Karpas-422 (cell line): ENCODE measurements at places on chromosomes 6 and 20.
A peak's percentile ranks its signal among the peaks of the same experiment; 100 is the strongest.

DNA sequence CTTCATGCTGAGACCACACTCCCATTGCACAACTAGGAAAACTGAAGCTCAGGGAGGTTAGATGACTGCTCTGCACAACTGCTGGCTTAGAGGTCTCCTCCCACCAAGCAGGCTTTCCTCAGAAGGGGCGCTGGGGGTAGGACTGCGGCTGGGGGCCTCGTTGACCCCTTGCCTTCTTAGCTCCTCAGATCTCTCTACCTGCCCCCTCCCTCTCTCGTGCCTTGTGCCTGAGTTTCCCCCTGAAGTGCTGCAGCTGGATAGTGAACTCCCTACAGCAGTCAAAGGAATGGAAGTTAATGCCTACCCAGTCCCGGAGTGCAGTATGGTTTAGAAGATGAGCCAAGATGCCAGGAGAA, 149.8 kb downstream of the GRM4 start:
- no peak for DNase-seq

- peak; percentile 52 for DNase-seq
These were observed 22.9 kb downstream of the SAYSD1 start for GRCh38 chr6:39092124-39092523.

DNA sequence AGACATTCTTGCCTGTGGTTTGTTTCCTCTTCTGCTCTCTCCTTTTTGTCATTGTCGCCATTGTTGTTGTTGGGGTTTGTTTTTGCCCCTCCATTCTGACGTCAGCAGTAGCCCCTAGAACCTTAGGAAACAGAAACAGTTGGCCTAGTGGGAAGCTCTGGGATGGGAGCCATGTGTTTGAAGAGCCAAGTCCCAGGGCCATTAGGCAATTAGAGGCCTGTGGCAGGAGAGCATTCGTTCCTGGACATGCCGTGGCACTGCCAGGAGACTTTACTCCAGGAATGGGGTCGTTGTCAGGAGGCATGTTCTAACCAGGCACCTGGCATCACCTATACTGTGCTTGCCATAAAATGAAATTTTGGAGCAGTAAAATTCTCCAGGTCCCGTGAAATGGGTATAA, 39.7 kb downstream of the PPARD start:
- no peak for DNase-seq

GRCh38 chr20:49282584-49283171, 4.8 kb upstream of the ZNFX1 start:
- DNase-seq, result no peak

DNA sequence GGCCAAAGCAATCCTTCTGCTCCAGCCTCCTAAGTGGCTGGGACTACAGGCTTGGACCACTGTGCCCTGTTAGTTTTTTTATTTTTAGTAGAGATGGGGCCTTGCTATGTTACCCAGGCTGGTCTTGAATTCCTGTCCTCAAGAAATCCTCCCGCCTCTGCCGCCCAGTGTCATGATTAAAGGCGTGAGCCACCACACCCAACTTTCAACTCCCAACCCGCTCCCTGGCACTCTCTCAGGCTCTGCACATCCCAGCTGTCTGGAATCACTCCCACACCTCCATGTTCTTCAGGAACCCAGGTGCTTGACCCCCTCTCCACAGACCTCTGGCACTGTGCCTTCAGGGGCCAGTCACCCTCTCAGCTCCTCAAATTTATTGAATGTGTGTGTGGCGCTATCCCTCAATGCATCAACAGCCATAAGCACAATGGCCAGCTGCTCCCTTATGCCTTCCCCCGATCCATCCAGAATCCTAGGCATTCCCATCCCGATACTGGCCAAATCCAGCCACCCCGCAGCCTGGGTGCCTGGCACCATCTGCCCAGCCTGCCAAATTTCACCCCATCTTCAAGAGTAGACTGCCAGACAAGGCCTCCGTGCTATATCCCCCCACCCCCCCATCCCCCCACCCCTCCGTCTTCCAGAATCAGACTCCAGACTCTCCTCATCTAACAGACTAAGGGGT, 647 bp upstream of the POU5F1 start:
- no peak for DNase-seq

GRCh38 chr6:162690158-162690557, 37.4 kb downstream of the PRKN start:
- no peak for DNase-seq

DNA sequence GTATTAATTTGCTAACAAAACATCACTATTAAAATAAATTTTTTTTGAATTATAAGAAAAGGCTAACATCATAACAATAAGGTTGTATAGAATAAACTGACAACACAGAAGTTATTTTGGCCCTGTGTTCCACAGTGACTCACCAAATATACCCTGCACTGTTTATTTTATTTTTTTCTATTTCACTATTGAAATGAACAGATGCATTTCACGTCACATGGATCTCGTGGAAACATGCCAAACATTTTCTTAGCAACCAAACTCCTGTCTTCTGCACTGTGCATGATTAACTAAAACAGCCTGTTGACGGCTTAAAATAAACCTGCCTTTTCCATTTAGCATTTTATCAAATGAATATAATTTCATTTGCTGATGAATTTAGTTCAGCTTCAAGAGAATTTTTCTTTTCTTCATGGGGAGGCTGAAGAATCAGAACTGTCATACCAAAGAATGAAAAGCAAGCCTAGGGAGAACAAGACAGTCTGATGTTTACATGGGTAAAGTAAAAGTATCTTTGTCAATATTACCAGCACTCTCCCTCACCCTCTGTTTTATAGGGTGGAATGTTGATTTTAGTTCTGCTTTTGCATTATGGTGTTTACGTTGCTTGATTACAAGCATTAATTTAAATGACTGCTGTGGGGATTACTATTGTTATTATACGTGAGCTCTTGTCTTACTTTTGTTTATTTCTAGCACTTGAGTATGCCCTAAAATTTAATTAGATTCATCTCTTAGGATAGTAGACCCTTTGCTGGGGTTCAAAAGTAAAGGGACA, 115.3 kb downstream of the LCA5 start:
- no peak for DNase-seq

- no peak for DNase-seq
These were observed 17.0 kb upstream of the ZNF76 start for GRCh38 chr6:35242486-35242885.

DNA sequence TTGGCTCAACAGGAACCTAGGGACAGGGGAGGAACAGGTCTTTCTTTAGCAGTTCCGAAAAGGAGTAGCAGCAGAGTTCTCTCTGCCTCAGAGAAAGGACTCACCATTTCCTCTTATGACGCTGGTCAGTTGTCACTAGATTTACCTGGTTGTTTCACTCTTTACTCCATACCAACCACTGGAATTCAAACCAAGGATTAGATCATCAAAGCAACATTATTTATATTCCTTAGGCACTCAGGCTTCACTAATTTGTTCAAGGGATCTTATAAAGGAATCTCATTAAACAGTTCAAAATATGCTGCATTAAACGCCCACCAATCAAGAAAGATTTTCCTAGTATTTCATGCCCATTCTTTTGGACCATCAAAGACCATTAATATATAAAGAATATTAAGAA, 1129.5 kb upstream of the MAP3K7 start:
- no peak for DNase-seq

- peak; percentile 92 for DNase-seq
These were observed 14.7 kb downstream of the UQCC2 start for GRCh38 chr6:33696548-33697518.

GRCh38 chr6:136499370-136499769, 50.9 kb downstream of the MAP7 start:
- no peak for DNase-seq

DNA sequence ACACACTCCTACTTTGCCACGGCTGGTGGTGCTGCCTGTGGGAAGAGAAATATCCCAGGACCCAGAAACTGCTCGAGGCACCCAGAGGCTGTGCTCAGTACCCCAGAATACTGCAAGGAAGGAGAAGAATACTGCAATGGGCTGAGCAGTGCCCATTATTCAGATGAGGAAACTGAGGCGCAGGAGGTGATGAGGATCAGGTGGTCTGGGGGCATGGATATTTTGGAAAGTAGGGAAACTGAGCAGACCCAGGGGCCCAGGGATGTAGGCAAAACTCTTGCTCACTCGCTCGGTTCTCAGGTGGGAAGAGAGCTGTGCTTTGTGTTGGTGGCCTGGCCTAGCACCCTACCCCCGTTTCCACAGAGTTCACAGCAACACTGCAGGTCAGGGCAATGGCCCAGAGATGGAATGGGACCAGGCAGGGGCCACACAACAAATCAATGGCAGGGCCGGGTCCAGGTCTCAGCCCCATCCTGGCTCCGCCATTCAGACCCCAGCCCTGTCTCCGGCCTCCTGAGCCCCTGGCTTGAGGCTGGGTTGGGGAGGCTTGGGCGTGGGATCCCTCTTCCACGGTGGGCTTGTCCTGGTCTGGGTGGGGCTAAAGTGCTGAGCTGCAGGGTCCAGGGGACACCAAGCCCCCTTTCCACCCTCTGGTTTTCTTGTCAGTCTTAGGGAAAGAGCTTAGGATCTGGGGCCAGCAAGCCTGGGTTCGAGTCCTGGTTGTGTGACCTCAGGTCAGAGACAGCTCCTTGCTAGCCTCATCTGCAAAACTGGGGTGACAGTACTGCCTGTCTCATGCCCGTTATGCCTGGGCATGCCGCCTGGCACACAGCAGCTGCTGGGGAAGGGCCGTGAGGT, 33.9 kb downstream of the SUN5 start:
- DNase-seq, result no peak

DNA sequence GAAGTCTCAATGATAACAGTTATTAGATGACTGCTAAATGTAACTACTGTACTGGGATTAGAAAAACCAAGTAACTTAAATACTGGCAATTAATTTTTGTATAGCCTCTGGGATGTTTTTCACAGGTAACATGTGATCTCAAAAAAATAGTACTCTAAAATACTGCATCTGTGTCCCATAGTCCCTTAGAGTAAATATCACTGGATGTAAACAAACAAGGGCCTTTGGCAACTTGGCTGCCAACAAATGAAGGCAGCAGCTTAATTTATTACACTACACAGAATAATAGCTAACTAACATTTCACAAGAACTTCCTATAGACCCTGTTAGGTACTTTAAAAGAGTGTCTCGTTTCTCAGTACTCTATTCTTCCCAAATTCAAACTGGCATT, 14.0 kb downstream of the ARHGAP18 start:
- DNase-seq, result no peak

- DNase-seq, result no peak
These were observed 4.4 kb downstream of the APMAP start for GRCh38 chr20:24987873-24988835.

GRCh38 chr6:118594877-118595276, 46.8 kb downstream of the PLN start:
- no peak for DNase-seq

- DNase-seq, result no peak
These were observed 22.8 kb downstream of the CST5 start for GRCh38 chr20:23856736-23857135.

GRCh38 chr6:139161169-139161568, 26.3 kb downstream of the HECA start:
- no peak for DNase-seq

- DNase-seq, result no peak
These were observed 175.4 kb upstream of the FLRT3 start for GRCh38 chr20:14512839-14513238.

- DNase-seq, result no peak
These were observed 90.9 kb downstream of the FOXO3 start for GRCh38 chr6:108651340-108652227.

- DNase-seq, result no peak
These were observed 292.6 kb upstream of the MARCKS start for GRCh38 chr6:113564371-113565171.

- no peak for DNase-seq
These were observed 11.5 kb downstream of the VGLL2 start for GRCh38 chr6:117276778-117277316.

- no peak for DNase-seq
These were observed 128.7 kb downstream of the NFATC2 start for GRCh38 chr20:51413857-51414256.

- no peak for DNase-seq
These were observed 41.9 kb upstream of the LRRC1 start for GRCh38 chr6:53752856-53753255.

DNA sequence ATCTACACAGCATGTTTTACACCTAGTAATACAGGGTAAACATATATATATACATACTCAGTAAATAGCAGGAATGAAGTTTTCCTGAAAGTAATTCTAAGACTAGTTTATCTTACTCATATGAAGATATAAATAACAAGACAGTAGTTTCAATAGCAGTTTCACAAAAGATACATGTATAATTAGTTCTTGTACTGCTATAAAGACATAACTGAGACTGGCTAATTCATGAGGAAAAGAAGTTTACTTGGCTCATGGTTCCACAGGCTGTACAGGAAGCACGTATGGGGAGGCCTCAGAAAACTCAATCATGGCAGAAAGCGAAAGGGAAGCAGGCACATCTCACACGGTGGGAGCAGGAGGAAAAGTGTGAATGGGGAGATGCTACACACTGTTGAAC, 16.9 kb downstream of the RARS2 start:
- no peak for DNase-seq

GRCh38 chr6:36738108-36738507, 40.5 kb downstream of the RAB44 start:
- DNase-seq, result no peak

DNA sequence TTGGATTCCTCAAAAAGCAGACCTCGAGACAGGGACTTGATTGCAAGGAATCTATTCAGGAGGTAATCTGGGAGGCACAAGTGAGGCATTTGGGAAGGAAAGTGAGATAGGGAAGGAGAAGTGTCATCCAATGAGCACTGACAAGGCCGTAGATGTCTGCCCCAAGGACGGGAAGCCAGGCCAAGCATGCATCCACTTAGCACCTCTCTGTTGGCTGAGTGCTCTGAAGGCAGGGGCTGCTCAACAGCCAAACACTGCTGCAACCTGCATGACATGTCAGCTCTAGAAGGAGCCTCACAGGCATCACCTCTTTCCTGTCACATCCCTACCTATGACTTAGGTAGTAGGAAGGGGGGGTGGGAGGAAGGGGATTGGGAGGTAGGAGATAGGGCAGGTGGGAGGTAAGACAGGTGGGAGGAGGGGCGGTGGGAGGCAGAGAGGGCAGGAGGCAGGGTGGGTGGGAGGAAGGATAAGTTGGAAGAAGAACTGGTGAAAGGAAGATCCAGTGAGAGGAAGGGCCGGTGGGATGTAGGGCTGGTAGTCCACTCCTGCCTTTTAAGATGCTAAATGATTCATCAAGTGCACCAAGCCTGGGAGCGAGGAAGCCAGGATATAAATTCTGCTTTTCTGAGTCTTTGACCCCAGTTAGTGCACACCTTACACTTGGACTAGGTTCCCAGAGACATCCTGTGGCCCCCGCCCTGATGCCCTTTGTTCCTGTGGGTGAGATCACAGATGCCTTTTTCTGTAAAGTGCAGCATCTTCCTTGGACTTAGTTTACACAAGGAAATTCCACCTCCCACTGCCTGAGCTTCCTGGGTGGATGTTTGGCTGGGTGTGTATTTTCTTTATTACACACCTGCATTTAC, 83.8 kb upstream of the NXT1 start:
- no peak for DNase-seq

DNA sequence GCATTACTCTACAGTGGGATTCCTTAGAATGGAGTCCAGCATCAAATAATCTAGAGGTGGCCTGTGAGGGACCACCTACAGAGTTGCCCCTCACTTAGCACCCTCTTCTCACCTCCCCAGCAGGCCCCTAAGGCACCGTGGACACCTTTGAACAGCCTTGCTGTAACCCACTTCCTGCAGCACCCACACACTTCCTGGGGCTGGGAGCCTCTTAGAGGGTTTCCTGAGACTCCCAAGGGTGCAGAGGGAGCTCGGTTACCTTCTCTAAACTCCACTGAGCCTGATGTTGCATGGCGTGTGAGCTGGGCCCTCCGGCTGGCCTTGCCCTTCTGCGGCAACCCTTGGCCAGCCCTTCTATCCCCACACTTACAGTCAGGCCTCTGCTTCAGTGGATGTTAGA, 7.3 kb upstream of the SIRPG start:
- DNase-seq, result no peak

- no peak for DNase-seq
These were observed 64.7 kb downstream of the SASH1 start for GRCh38 chr6:148407372-148407771.

- DNase-seq, result no peak
These were observed 1.9 kb upstream of the SRSF3 start for GRCh38 chr6:36592221-36592655.
